ENCODE measurements at places on chromosomes 3 and 15.

DNA sequence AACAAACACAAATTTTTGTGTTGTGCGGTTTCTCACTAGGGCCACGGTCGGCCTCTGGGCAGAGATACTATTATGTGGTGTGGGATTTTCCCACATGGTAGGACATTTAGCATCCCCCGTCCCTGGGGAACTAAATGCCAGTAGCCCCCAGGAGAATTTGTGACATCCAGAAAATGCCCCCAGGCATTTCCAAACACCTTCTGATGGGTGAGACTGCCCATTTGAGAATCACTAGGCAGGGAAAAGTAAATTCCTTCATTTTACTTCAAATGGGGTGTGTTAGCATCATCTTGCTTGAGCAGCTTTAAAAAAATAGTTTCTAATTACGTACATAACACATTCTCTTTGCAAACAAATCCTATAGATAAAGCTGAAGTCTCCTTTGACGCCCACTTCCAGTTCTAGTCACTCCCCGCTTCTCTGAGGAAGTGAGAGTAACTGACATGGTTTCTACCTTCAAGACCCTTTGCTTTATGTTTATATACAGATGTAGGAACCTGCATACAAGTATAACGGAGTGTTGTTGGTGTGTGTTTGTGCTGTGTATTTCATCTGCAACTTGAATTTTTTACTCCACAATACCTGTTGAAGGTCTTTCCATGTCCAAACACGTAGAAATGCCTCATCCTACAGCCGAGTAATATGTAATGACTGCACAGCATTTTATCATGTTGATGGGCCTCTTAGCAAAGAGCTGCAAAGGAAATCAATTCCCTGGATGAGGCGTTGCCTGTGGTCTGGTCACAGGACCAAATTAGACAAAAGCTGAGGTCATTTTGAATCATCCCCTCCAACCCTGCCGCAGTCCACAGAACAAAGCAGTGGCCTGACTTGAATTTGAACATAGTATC lies 31.4 kb upstream of the ZBTB38 start:
- DNase-seq: peak; percentile 45

DNA sequence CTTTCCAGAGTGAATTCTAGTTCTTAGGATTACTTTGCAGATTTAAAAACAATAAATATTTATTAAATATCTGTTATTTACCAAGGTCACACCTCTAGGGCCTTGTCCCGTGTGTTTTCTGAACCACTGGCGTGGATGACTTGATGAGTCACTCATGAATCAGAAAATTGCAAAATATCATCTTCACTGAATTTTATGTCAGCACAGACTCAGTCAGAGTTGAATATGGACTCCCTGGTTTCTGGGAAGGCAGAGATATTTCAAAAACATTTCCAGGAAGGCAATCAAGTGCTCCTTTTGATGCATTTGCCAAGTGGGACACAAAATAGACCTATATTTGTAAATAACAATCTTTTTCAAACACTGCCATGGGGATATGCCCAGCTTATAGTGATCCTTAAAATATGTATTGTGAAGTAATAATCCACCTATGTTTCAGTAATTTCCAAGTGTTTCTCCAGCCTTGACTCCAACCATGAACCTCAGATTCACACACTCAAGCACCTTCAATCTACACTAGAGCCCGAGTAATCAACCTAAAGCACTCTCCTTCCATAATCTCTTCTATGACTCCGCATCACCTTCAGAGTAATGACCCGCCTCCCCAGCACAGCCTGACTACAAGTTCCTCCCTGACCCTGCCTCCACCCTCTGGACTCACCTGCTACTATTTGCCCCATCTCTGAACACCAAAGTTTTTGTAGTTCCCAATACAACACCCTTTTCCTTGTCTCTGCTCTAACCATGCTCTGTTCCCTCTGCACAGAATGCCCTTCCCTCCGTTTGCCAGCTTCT lies 24.3 kb downstream of the DPH3 start:
- peak; percentile 42 for DNase-seq

GRCh38 chr3:177538048-177538749 lies 340.9 kb upstream of the TBL1XR1 start:
- DNase-seq: no peak

DNA sequence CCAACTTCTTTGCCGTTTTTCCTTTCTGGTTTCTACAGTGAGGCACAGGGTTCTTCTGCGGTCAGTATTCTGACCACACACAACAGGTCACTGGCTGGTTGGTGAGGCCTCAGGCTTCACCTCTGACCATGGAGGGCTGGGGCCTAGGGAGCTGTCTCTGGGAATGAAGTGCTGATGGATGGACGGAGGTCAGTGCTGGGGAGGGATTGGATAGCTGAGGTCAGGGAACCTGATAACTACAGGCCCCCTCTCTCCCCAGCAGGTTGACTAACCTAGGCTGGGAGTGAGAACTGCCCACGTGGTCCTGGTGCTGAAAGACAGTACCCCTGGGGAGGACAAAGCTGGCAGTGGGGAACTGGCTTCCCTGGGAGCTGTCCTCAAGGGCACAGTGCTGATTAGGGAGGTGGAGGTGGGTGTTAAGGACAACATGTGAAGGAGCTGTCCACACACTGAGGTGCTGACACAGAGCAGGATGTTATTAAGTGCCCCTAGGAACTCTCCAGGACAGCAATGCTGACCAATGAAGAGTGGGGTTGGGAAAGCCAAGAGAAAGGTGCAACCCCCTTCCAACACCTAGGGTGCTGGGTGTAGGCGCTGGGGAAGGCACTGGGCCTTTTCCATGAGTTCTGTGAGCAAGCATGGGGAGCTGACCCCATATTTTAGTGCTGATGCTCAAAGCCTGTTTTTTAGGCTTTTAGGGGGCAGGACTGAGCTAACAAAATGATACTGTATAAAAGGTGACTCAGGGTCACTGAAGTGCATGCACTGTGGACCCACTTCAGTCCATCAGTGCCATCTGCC lies 45.2 kb downstream of the ATP2B2 start:
- no peak for DNase-seq

- no peak for DNase-seq
Observed at GRCh38 chr3:53668872-53669271, 174.5 kb downstream of the CACNA1D start.

GRCh38 chr3:38343797-38344594 lies 2.6 kb upstream of the XYLB start:
- DNase-seq: no peak

- no peak for DNase-seq
Observed at GRCh38 chr3:175911937-175912336, 1052.8 kb downstream of the NAALADL2 start.

- peak; percentile 59 for DNase-seq
Observed at GRCh38 chr15:99076555-99077308, 28.1 kb upstream of the SYNM start.

- DNase-seq: no peak
Observed at GRCh38 chr3:177338697-177339219, 141.5 kb upstream of the TBL1XR1 start.

GRCh38 chr15:97747342-97747741 lies 213.2 kb upstream of the ARRDC4 start:
- no peak for DNase-seq

GRCh38 chr3:158703566-158703965 lies 28.7 kb downstream of the RARRES1 start:
- no peak for DNase-seq

DNA sequence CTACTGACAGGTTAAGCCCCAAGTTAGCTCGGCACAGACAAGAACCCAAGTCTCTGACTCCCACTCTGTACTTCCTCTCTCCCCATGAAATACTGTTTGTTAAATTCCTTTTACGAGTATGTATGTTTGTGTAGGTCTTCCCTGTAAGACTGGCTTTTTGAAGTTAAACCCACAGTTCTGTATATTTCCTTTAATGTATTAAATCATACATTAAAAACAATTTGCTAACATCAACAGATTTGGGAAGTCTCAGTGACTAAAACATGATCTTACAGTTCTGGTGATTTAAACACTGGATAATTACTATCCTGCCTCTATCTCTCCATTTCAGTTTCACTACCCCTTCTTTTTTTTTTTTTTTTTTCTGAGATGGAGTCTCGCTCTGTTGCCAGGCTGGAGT lies 4.4 kb downstream of the CMTM6 start:
- no peak for DNase-seq

DNA sequence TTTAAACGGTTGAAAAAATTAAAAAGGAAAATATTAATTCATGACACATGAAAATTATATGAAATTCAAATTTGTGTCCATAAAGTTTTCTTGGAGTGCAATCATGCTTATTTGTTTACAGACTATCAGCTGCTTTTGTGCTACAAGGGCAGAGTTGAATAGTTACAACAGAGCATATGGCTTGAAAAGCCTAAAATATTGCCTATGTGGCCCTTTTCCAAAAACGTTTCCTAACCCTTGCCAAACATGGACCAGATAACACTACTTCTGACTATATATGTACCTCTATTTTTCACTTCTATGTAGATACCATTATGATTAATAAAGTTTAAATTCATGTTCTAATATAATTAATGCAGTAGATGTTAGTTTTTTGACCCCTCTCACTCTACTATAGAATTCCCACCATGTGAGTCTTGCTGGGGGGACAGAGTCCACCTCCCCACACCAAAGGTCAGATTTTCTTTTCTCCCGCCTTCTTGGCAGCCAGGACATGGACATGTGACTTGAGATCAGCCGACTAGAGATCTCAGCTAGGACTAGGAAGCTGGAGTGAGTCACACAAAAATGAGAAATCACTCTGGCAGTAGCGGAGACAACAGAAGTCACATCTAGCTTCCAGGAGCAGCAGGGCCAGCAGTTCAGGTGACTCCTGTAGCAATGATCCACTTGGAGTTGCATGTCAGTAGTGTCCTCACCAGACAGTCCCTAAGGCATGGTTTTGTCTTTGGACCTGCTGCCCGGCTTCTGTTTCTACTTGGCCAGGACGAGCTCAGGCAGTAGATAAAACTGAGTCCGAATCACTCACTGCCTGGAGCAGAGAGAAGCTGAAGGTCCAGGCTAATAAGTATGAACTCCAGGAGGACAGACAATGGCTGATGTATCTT lies 22.4 kb downstream of the CIAO2A start:
- DNase-seq: peak; percentile 46

- no peak for DNase-seq
Observed at GRCh38 chr3:127233371-127233770, 40.4 kb downstream of the PRR23E start.

- DNase-seq: no peak
Observed at GRCh38 chr15:60858511-60859070, 370.5 kb downstream of the RORA start.

DNA sequence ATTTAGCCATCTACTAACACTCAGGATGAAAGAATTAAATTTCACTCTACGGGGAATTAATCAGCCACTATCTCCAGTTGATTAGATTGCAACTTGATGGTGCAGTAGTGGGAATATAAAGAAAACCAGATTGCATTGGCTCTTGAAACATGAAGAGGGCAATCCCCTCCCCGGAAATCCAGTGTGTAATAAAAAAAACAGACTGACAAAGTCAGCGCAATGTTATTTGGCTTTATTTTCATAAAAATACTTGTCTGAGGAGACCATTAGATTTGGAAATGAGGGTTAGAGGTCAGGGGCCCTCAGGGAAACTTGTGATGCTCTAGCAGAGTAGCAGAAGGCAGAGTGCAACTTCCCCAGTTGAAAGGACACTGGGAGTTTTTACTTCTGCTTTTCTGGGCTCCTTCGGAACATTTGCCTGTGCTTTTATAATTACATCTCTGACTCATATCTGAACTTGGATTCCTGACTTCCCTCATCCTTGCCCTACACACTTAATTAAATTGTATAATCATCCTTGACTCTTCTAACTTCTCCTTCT lies 326.8 kb downstream of the TUSC7 start:
- peak; percentile 10 for DNase-seq

- no peak for DNase-seq
Observed at GRCh38 chr15:41501191-41501917, 7.7 kb downstream of the ITPKA start.

- no peak for DNase-seq
Observed at GRCh38 chr3:111506435-111506834, 35.6 kb upstream of the CD96 start.

DNA sequence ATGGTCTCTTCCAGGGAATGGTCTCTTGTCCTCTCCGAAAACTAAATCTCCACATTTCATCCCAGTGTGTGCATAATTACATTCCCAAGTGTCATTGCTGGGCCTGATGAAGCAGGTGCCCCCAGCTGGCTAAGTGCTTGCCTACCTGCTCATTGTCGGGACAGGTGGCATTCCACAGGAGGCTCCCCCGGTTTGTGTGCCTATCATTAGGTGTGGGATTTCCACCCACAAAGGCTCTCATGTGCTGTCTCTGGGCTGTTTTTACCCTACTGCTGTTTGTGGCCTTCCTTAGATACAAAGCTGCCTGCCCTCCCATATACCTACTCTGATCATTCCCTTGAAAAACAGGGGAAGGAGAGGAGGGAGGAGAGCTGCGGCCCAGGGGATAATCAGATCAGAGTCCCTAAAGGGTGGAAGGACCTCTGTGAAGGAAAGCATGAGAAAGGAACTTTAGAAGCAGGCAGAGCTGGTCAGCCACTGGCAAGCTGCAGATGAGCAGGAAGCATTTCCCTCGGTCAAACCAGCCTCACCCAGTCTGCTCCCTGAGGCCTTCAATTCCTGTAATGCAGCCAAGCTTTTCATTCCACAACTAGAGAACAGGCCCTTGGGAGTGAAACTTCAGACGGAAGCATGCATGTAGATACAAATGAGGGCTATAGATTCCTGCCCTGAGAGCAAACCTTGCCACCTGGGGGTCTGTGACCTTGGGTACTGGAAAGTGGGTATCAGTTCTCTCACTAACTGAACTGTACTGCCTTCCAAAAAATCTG lies 60.7 kb upstream of the HEG1 start:
- DNase-seq: no peak

GRCh38 chr3:125057186-125057850 lies 1.5 kb upstream of the HEG1 start:
- no peak for DNase-seq

DNA sequence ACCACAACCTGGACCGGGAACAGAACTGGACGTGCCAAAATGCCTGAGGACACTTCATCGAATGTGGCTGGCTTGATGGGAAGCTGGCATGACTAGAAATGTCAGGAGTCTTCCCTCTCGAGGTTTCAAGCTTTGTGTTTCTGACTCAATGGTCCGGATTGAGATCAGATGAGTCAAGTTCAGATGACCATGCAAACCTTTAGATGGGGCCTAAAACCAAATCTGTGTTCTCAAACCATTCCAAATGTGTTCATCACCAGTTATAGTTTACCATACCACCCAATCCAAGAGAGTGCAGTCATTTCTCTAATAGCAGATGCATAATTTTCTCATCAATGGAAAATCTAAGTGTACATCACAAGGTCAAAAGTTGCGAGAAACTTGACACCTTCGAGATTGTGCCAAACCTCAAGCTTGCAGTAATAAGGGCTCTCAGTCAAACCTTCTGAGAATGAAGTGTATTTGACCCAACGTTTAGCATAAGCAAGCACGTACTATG lies 369.1 kb downstream of the RORA start:
- peak; percentile 58 for DNase-seq

DNA sequence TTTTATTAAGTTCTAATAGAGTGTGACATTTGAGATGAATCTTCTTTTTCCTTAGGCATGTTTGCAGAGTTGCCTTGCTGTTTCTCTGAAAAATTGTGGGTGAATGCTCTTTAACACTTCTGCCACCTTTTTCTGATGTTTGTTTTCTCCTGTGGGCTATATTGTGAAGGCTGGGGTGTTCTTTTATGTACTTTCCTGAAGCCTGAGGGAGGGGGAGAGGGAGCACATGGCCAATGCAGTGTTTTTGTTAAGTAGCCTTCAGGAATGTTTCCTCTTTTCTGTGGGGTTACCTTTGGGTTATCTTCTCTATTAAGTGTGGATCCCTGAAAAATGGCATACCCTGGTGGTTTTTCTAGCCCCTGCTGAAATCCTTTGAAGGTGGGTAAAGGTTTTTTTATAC lies 50.2 kb downstream of the CMC1 start:
- DNase-seq: no peak
